ENCODE measurements at places on chromosomes 2 and 18. TPM values are rescaled to one million over a fixed set of nuclear protein-coding genes. Genes with fewer than 3 reads are reported as not detected.

Gene ITGAV
- 258 TPM for total RNA-seq

Gene DSC1
- not detected for total RNA-seq

Gene PLA2R1
- total RNA-seq = 10.0 TPM

Gene MOGAT1
- total RNA-seq = not detected

Gene NT5C1B
- total RNA-seq = not detected

Gene SCN7A
- total RNA-seq = 0.14 TPM

Gene MRO
- total RNA-seq = 0.18 TPM

Gene ICOS
- not detected for total RNA-seq

Gene EGR4
- total RNA-seq = not detected

Gene DSG1
- total RNA-seq = not detected

Gene ACVR1C
- under 0.01 TPM for total RNA-seq

Gene OTOF
- total RNA-seq = 0.14 TPM

Gene LAMA1
- 55.3 TPM for total RNA-seq

Gene SH3RF3
- 2.6 TPM for total RNA-seq

Gene PDE1A
- 42.4 TPM for total RNA-seq

Gene VSNL1
- not detected for total RNA-seq
